ENCODE measurements at places on chromosomes 6 and 20.

DNA sequence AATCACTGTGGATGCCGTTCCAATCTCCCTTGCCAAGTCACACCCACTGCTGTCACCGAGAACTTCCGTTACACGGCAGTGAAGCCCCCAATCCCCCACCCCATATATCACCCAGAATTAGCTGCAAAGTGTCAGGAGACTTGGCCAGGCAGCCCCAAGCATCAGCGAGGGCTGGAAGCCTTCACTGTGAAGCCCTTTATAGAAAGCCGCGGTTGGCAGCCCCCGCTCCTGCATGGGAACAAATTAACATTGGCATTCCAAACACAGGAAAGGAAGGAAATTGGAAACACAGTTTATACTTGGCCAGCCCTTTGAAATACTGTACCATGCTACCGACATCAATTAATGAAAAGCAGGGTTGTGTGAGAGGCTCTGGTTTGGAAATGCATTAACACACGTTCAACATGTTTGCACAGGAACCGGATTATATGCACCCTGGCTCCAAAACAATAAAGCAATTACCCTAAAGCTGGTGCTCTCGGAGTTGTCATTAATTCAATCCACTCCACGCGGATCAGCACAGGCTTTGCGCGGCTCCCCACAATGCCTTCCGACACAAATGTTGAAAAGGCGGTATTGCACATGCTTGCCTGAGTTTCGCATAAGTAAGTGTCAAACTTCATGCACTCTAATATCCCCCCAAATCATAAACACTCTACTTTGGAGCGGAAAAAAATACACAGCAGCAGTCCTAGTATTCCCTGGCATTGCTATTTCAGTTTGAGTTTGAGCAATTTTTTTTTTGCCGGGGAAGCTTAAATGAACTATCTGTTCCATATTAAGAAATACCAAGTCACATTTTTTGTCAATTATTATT lies 7.1 kb downstream of the BMP7 start:
- peak; percentile 46 for DNase-seq

DNA sequence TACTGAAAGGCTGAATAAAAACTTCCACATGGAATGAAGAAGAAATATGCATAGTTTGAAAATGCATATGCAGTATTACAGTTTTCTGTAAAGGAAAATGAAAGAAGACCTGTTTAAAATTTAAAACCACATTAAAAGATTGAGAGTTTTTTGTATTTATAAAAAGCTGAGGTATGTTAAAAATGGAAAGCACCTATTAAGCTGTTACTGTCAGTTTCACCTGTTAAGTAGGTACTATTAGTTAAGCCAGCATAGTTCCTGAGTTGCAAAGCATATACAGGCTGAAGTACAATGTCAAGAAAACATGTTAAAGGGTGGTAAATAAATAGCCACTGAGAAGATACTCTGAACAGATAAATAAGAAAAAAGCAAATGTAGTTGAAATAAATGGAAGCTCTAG lies 69.9 kb downstream of the ATXN1 start:
- no peak for DNase-seq

DNA sequence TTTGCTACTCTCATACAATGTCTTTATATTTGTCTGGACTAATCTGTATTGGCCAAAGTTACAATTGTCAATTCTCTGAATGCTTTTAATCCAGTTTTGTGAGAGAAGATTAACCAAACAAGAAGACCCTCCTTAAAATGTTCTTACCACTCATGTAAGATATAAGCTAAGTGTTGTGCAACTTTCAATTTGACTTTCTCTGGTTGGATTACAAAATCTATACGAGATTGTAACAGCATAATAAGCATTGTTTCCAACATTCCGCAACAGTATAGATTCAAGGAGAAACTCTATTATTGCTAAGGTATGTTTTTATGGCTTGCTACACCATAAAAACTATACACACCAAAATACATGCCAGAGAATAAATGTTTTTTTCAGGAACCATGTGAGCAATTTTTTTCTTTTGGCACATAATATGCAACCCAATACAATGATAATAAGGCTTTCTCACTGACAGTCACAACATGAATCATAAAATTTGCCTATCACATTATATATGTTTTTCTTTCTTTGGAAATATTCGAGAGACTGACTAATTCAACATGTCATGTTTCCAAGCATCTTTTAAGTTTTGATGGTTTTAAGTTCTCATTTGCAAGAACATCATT lies 12.2 kb upstream of the TRPC4AP start:
- DNase-seq, result no peak

GRCh38 chr6:161166176-161166575 lies 107.7 kb downstream of the AGPAT4 start:
- no peak for DNase-seq

DNA sequence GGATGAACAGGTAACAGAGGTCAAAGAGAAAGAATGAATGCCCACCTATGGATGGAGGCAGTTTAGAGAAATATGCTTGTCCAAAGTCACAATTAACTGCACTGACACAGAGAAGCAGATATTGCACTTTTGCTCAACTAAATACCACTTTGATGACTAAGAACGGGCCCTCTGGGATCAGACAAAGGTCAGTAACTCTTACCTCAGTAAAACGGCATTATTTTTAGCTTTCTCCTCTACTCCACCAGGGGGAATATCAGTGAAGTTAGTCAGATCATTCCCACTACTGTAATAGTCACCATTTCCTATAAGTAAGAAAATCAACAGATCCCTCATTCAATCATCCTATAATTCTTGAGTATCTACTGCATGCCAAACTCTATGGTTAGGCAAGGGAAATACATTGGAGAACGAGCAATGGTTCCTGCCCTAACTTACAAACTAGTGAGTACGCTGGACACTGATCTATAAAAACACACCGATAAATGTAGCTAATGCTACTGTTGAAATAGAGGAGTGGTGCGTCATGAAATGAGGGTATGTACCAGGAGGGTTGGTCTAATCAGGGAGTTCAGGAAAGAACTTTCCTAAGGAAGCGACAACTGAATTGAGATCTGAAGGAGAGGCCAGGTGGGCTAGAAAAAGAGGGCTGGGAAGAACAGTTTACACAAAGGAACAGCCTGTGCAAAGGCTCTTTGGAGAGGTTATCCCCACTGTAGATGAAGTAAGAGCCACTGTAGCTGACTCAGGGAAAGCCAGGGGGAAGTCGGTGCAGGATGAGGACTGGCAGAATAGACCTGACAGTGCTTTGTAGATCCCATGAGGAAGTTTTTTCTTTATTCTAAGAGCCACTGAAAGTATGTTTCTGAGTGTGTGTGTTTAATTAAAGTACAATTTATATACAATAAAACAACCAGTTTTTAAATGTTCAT lies 9.2 kb downstream of the ECI2 start:
- peak; percentile 85 for DNase-seq

GRCh38 chr6:13355043-13355945 lies 27.0 kb upstream of the TBC1D7 start:
- peak; percentile 97 for DNase-seq

DNA sequence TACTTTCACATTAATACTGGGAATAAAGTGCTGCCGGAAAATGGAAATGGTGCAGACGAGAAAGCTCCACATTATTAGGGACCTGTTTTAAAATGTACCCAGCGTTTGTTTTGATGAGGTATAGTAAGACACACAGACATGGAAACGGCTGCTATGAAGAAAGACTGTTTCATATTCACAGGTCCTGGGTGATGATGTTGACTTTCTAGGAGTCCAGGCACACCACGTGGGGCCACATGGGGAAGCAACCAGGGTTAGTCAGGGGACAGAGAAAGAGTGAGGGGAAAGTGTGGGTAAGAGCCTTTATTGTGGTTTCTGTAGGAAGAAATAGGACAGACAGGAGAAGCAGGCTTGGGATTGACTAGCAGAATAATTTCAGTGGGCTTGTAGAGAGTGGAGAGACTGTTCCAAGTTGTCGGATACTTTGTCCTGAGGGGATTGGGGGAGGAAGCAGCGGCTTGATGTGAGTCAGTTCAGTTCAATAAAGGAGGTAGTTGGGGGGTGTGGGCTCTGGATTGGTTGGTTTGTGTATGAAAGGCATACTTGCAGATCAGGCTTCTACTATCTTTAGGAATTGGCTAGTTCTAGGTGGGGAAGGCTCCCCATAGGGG lies 112.0 kb upstream of the MCHR2 start:
- DNase-seq, result peak; percentile 6

DNA sequence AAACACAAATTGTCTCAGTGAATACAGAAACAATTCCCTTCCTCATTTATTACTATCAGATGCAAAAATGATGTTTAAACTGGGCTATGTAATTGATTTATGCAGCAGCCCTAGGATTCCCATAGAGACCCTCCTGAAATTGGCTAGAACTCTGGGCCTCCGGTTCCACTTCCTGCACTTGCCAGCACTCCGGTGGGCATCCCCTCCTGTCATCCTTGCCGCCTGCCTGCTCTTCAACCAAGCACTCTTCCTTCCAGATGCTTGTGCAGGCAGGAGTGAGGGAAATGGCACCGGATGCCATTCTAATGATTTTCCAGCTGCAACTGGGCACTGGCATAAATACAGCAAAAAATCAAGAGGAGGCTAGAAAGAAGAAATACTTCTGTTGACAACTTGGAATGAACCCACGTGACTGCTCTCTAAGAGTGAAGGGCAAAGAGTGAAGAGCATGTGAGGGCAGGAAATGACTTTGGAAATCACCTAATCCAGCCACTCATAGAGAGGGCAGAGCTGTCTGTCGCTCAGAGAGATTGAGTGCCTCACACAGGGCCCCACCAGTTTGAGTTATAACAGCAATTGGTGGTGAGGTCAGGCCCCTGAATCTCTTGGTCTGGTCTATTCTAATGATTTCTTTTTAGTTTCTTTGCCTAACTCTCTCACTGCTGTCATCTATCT lies 3.7 kb upstream of the NEDD9 start:
- peak; percentile 24 for DNase-seq

DNA sequence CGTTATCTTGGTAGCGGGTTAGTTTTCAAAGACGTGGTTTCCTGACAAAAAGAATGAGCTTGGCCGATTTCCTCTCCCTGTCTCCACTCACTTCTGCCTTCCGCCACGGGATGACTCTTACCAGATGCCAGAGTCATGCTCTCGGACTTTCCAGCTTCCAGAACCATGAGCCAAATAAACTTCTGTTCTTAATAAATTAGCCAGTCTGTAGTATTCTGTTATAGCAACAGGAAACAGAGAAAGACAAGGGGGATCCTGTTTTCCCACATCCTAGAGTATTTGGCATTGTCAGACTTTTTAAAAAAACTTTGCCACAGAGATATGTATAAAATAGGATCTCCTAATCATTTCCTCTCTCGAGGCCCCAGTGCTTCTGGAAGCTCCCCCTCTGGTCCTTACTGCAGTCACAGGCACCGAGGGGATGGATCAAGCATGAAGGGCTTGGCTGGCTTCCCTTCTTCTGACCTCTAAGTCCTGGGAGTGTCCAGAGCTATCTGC lies 84.9 kb upstream of the NAA20 start:
- peak; percentile 21 for DNase-seq

Data from astrocyte of the hippocampus (primary cell).